Common myeloid progenitor, CD34-positive (primary cell): ENCODE measurements at places on chromosomes 6 and 20.
A peak's percentile ranks its signal among the peaks of the same experiment; 100 is the strongest.

- DNase-seq: peak; percentile 35
These were observed 476 bp downstream of the SNRPC start for GRCh38 chr6:34757687-34758274.

- DNase-seq: no peak
These were observed 547 bp downstream of the SAMD5 start for GRCh38 chr6:147508866-147509608.

- DNase-seq: no peak
These were observed 58.1 kb downstream of the RPRD1B start for GRCh38 chr20:38091441-38092216.

DNA sequence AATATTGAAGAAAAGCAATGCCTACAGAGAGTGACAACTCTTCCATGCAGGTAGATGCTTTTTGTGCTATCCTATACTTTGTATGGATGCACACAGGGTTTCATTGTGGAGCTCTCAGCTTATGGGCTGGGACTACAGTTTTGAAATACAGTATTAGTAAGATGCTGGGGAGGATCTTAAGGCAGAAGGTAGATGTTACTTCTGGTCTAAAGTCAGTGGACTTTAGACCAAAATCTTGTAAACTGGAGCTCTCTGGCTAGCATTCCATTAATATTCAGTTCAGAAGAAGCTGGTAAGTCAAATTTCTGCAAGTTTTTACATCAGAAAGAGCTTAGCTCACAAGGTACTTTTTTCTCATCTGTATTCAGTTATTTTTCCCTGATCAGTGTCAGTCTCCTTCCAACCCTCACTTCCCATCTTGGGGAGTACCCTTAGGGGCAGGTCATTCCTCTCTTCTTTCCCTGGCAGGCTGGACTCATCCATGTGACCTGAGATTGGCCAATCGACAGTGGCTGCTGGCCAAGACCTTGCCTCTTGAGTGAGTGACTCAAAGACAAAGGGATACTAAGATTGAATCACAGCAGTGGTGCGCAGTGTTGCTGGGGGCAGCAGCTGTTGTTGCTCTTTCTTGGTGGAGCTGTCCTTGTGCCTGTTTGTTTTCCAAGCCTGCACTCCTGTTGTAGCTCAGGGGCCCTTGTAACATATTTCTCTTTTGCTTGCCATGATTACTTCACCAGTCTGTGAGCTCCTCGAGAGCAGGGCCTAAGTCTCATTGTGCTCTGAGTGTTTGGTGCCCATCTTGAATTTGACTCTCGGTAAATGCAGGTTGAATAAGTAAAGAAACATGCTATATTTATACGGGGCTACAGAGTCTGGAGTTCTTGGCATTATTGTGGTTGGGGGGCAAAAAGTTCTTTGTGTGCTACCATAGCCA, 2.8 kb upstream of the PHF20 start:
- no peak for DNase-seq

DNA sequence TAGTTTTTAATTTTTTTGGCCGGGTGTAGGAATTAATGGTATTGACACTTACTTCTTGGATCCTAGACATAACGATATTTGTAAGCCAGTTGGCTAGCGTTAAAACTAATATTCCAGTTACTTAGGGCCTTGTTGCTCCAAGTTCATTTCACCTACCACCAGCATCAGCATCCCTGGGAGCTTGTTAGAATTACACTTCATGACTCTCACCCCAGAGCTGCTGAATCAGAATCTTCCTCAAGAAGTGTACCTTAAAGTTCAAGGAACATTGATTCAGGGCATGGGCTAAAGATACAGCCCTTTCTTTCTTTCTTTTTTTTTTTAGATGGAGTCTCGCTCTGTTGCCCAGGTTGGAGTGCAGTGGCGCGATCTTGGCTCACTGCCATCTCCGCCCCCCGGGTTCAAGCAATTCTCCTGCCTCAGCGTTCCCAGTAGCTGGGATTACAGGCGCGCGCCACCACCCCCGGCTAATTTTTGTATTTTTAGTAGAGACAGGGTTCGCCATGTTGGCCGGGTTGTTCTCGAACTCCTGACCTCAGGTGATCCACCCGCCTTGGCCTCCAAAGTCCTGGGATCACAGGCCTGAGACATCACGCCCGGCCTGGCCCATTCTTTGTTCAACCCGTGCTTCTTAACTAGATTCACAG, 1.1 kb downstream of the SLX4IP start:
- no peak for DNase-seq

GRCh38 chr6:43851204-43851865, 81.3 kb downstream of the VEGFA start:
- DNase-seq: no peak

GRCh38 chr6:4670290-4670689, 105.9 kb upstream of the CDYL start:
- DNase-seq: no peak

DNA sequence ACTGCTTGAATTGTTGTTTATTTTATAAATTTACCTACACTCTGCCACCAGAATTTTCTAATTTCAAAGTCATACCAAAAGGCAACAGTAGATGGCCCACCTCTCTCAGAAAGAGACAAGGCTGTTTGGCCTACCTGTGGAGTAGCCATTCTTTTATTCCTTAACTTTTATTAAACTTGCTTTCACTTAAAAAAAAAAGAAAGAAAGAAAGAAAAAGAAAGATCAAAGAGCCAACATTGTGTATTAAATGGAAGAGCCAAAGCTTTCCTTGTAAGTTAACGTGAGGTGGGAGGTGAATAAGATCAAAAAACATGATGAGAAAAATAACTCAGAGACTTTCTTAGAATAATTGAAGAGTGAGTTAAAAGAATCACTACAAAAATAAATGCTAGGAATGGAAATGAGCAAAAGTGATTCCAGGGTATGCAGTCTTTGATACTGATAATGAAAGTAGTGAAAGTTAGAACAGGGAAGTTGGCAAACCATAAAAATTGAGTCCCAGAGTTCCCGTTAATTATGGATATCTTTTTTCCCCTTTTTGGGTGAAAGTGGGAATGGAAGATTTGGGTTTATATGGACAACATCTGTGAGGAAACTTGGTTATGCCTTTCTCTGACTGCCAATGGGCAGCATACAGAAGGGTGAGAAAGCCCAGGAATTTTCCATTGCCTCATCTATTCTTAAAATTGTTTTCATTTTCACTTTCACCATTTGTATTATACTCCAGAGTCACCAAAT, 35.9 kb upstream of the MYB start:
- peak; percentile 68 for DNase-seq

- DNase-seq: peak; percentile 17
These were observed 132.8 kb upstream of the AGPAT4 start for GRCh38 chr6:161406646-161407045.

DNA sequence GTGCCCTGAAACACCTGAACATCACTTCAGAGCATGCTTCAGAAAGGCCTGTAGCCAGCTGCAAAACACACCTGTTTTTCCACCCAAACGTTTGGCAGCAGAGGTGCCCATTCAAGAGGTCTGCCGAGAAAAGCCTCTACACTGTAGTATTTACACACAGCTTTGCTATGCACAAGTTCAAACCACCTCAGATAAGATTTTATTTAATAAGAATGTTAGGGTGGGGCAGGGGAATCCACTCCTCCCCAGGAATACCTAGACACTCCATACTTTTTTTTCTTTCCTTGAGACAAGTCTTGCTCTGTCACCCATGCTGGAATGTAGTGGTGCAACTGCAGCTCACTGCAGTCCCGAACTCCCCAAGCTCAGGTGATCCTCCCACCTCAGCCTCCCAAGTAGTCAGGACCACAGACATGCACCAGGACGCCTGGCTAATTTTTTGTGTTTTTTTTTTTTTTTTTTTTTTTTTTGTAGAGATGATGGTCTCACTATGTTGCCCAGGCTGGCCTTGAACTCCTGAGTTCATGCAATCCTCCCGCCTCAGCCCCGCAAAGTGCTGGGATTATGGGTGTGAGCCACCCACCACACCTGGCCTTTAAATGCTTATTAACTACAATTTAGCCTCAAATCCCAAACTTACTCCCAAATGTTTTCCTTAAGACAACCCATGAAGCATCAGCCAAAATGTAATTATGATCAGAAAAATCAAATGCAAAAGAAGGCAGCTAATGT, 9.7 kb downstream of the MRPL14 start:
- DNase-seq: no peak
